Activated CD4-positive, alpha-beta T cell treated with anti-CD3 and anti-CD28 coated beads for 36 hours (primary cell): ENCODE measurements at places on chromosomes 16 and 17. TPM values are rescaled to one million over a fixed set of nuclear protein-coding genes. Genes with fewer than 3 reads are reported as not detected.
A peak's percentile ranks its signal among the peaks of the same experiment; 100 is the strongest.

GRCh38 chr17:40371261-40371929 is 6.9 kb upstream of the GJD3 start:
- H3K27me3 ChIP-seq: no peaks in the 10 kb centered on the region
- peak; percentile 57 for DNase-seq
- H3K36me3 ChIP-seq: no peaks in the 10 kb centered on the region
- H3K27ac ChIP-seq: no peak overlapping the region
- peaks cover 33% of the 10 kb centered on the region for H3K4me1 ChIP-seq

SCARF1 gene
- total RNA-seq: 1.2 TPM

- no peak overlapping the region for H3K27ac ChIP-seq
- H3K27me3 ChIP-seq: peaks cover 17% of the 10 kb centered on the region
- no peaks in the 10 kb centered on the region for H3K36me3 ChIP-seq
Observed at GRCh38 chr17:43428524-43428923, 29.7 kb downstream of the ARL4D start.

DNA sequence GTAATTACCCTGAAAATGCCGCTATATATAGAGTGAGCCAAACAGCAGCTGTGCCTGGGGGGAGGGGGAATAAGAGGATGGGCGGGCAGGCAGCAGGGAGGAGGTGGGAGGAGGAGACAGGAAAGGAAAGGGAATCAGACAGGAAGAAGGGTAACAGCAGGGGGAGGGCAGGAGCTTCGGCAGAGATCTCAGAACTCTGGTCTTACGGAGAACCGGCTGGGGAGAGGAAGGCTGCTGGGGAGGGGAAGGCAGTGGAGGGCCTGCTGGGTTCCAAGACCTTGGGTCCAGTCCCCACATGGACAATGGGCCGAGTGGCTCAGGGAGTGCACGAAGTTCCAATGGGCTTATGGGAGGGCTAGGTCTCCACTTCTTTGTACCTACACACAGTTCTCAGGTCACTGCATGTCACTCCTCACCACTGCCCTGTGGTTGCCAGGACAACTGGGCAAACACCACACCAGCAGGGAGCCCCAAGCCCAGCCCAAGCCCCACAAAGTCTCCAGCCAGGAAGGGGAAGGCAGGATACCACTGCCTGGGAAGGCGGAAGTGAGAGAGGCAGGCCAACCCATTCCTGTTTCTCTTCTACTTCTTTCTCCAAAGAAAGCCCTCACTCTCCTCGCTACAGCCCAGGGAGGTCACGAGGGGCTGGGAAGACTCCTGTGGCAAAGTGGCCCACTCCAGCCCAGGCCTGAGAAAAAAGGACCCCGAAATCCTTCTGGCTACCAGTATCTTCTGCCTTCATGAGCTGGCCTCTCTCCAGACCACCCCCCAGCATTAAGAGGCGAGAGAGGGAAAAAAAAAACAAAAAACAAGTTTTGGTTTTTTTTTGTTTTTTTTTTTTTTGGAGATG is 25.3 kb downstream of the G6PC3 start:
- no peak for DNase-seq
- peaks cover 13% of the 10 kb centered on the region for H3K4me1 ChIP-seq
- H3K4me3 ChIP-seq: no peak overlapping the region
- H3K27me3 ChIP-seq: no peaks in the 10 kb centered on the region
- H3K27ac ChIP-seq: peak overlapping the region; percentile 38

GRCh38 chr16:78485188-78485916 is 385.9 kb downstream of the WWOX start:
- H3K27me3 ChIP-seq: no peaks in the 10 kb centered on the region
- DNase-seq: no peak
- H3K27ac ChIP-seq: no peak overlapping the region
- H3K36me3 ChIP-seq: no peaks in the 10 kb centered on the region
- H3K4me3 ChIP-seq: no peak overlapping the region

DNA sequence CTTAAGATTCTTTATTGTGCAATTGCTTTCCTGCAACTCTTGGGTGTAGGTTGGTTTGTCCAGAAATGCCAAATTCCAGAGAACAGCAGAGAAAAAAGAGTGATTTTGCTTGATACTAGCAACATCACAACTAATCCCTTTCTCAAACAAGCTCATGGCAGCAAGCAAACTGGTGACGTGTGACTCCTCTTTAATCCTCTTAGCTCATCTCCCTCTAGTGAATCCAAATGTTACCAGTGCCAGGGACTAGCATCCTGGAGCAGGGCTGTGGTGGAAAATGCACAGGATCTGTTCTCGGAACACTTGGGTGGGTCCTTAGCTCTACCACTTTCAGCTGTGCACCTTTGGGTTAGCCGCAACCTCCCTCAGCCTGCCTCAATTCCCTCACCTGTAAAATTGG is 204.0 kb upstream of the CCL2 start:
- no peak overlapping the region for H3K4me3 ChIP-seq
- H3K36me3 ChIP-seq: no peaks in the 10 kb centered on the region
- no peaks in the 10 kb centered on the region for H3K4me1 ChIP-seq
- DNase-seq: no peak
- H3K27ac ChIP-seq: no peak overlapping the region

DNA sequence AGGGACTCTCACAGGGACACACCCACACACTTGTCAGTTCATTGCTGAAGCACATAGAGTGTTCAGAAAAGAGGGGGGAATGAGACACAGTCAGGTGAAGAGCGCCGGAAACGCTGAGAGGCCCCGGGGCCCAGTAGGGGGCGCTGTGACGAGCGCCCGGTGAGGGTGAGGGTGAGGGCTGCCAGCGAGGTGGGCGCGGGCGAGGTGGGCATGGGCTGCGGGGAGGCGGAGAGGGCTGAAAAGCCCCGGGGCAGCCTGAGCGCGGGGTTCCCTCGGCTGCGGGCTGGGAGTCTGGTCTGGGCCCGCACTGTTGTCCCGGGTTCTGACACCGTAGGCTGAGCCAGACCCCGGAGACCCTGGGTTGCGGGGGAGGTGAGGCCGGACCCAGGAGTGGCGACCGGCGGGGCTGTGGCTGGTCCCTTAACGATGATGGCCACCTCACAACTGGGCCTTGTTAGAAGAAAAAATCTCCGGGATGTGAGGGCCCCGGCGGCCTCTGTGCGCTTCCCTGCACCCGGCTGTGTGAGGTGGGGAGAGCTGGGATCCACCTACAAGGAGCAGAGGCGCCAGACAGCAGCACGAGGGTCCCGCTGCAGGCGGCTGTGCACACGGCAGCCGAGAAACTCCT is 91.4 kb downstream of the C16orf78 start:
- DNase-seq: peak; percentile 44
- no peak overlapping the region for H3K27ac ChIP-seq
- no peaks in the 10 kb centered on the region for H3K27me3 ChIP-seq
- H3K4me1 ChIP-seq: peaks cover 44% of the 10 kb centered on the region

KRTAP4-4 gene
- not detected for total RNA-seq

DNA sequence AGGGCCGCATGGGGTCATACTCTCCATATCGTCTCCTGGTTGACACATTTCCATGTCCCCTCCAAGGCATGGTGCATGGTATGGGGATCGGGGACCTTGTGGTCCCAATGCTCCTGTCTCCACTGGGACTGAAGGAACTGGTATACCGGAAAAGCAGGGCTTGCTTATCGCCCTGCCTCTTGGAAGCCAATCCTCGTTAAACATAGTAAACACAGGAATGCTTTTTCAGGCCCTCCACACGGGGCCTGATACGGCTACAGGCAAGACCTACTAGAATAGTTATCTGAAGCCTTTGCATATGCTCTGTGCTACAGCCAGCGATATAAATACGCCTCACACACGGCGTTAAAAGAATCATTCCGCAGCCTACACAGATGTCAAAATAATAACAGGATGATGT is 159.5 kb downstream of the SHISA9 start:
- no peak overlapping the region for H3K4me3 ChIP-seq
- H3K4me1 ChIP-seq: no peaks in the 10 kb centered on the region
- H3K27me3 ChIP-seq: peaks cover 2% of the 10 kb centered on the region

- no peaks in the 10 kb centered on the region for H3K36me3 ChIP-seq
- no peak overlapping the region for H3K4me3 ChIP-seq
- H3K27ac ChIP-seq: peak overlapping the region; percentile 1
- peaks cover 2% of the 10 kb centered on the region for H3K27me3 ChIP-seq
Observed at GRCh38 chr17:56203430-56203829, 50.2 kb downstream of the ANKFN1 start.

MT1M gene
- not detected for total RNA-seq

CCL16 gene
- not detected for total RNA-seq

CCL23 gene
- not detected for total RNA-seq

- peaks cover 3% of the 10 kb centered on the region for H3K36me3 ChIP-seq
- no peaks in the 10 kb centered on the region for H3K27me3 ChIP-seq
- H3K27ac ChIP-seq: no peak overlapping the region
- no peak for DNase-seq
- H3K4me3 ChIP-seq: no peak overlapping the region
- H3K4me1 ChIP-seq: peaks cover 2% of the 10 kb centered on the region
Observed at GRCh38 chr16:72768591-72768990, 279.3 kb downstream of the ZFHX3 start.

TEX14 gene
- 0.21 TPM for total RNA-seq

DNA sequence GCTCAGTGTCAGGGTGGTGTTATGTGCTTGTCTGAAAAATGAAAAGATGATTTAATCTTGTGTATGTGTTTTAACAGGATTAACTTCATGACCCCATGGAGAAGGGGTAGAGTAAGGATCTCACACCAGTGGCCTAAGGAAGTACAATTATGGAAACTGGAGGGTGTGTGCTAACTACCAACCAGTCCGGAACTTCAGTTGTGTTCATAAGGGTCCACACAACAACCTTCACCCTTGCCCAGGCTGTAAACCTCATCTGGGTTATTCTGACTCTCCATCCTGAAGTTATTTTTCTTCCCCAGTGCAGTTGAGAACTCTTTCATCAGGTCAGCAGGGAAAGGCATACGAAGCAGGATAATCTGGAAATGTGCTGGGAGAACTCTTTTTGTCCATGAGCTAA is 158.9 kb downstream of the MAP2K6 start:
- DNase-seq: no peak
- H3K4me1 ChIP-seq: peaks cover 3% of the 10 kb centered on the region
- no peak overlapping the region for H3K4me3 ChIP-seq
- H3K27ac ChIP-seq: no peak overlapping the region
- H3K27me3 ChIP-seq: peaks cover 13% of the 10 kb centered on the region

TTYH2 gene
- total RNA-seq: 2.7 TPM

GRCh38 chr17:55319933-55320593 is 55.3 kb downstream of the HLF start:
- H3K27ac ChIP-seq: no peak overlapping the region
- no peaks in the 10 kb centered on the region for H3K27me3 ChIP-seq
- no peaks in the 10 kb centered on the region for H3K36me3 ChIP-seq
- H3K4me3 ChIP-seq: no peak overlapping the region
- no peak for DNase-seq

DNA sequence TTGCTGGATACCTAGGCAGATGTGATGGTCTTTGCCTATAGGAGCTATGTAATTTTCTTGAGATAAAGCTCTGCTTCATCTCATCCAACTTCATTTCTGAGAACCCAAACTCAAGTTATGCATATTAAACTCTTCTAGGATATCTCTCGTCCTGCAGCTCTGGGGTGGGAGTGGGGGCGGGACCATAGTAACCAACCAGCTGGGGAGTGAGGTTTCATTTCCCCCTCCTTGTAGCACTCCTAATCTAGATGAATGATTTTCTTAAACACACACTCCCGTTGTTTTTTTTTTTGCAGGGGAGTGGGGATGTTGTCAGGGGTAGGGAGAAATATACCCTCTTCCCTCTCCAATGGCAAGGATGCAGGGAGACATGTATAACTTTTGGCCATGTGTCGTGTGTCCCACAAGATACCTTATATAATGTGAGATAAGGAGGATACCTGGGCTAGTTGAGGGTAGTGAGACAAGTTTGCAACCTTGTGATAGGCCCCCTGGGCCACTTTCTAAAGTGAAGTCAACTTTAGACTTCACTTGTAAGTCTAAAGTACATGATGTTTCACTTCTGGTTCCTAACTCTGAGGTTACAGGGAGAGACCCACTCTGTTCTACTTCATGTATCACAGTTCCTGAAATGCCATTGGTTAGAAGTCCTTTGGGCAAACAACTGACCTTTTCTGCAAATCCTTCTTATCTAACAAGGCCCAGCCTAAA is 10.5 kb upstream of the HEATR6 start:
- no peaks in the 10 kb centered on the region for H3K4me1 ChIP-seq
- H3K36me3 ChIP-seq: no peaks in the 10 kb centered on the region
- peaks cover 4% of the 10 kb centered on the region for H3K27me3 ChIP-seq
- DNase-seq: no peak
- no peak overlapping the region for H3K4me3 ChIP-seq
- no peak overlapping the region for H3K27ac ChIP-seq

- peaks cover 14% of the 10 kb centered on the region for H3K4me1 ChIP-seq
- DNase-seq: no peak
- H3K27ac ChIP-seq: no peak overlapping the region
- H3K27me3 ChIP-seq: no peaks in the 10 kb centered on the region
- H3K36me3 ChIP-seq: peaks cover 2% of the 10 kb centered on the region
Observed at GRCh38 chr17:46020998-46021397, 21.9 kb downstream of the STH start.

KRTAP9-2 gene
- total RNA-seq: not detected

DNA sequence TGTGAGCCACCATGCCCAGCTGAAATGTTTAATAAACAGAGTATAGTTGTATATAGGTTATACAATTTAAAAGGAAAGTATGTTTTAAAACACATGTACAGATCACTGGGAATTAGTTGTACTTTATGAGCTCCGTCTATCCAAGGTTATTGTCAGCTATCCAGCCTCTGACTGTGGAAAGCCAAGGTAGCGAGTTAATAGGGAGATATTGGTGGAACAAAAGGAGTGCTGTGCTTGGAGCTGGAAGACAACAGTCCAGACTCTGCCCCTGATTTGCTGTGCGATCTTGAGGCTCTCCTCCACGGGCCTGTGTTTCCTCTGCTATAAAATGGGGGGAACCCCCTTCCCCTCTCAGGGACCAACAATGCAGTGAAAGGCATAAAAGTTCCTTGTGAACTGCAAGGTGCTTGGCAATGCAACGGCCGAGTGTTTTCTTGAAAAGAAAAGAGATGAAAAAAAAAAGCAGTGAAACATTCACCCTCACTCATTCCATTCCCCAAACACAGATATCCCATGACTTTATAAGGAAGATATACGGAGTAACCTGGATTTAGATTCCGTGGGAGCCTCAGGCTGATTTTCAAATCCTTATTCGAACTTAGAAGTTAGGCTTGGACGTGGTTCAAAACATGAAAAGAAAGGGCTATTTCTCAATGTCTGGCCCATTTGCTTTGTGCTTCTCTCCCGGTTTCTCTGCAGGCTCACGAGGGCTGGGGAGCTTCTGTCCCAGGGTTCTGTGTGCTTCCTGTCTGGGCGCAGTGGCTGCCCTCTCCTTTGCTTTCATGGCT is 34.1 kb downstream of the CUEDC1 start:
- no peak overlapping the region for H3K4me3 ChIP-seq
- H3K27me3 ChIP-seq: no peaks in the 10 kb centered on the region
- no peak overlapping the region for H3K27ac ChIP-seq
- no peak for DNase-seq
- no peaks in the 10 kb centered on the region for H3K36me3 ChIP-seq

- no peaks in the 10 kb centered on the region for H3K4me1 ChIP-seq
- no peak overlapping the region for H3K27ac ChIP-seq
- no peak for DNase-seq
- no peaks in the 10 kb centered on the region for H3K27me3 ChIP-seq
- H3K36me3 ChIP-seq: peaks cover 2% of the 10 kb centered on the region
- no peak overlapping the region for H3K4me3 ChIP-seq
Observed at GRCh38 chr16:14450846-14451245, 179.2 kb downstream of the PARN start.

KRT26 gene
- not detected for total RNA-seq

SEPTIN12 gene
- not detected for total RNA-seq

GRCh38 chr17:43740541-43740940 is 18.1 kb downstream of the SOST start:
- H3K4me1 ChIP-seq: no peaks in the 10 kb centered on the region
- DNase-seq: no peak
- no peak overlapping the region for H3K4me3 ChIP-seq

GRCh38 chr17:63463771-63464170 is 13.1 kb upstream of the ACE start:
- H3K27ac ChIP-seq: no peak overlapping the region
- no peaks in the 10 kb centered on the region for H3K27me3 ChIP-seq
- no peaks in the 10 kb centered on the region for H3K36me3 ChIP-seq
- no peak overlapping the region for H3K4me3 ChIP-seq
- no peak for DNase-seq

TAF1C gene
- total RNA-seq: 45.7 TPM
